ENCODE measurements at places on chromosomes 4 and X.

GRCh38 chr4:123659262-123659661 is 262.7 kb downstream of the SPRY1 start:
- no peak for DNase-seq

GRCh38 chr4:146061610-146062334 is 113.7 kb upstream of the LSM6 start:
- no peak for DNase-seq

GRCh38 chr4:183987987-183988392 is 82.9 kb downstream of the STOX2 start:
- peak; percentile 63 for DNase-seq

GRCh38 chrX:8089141-8089540 is 81.9 kb downstream of the VCX2 start:
- no peak for DNase-seq

All from Calu3 (cell line).